ENCODE measurements at places on chromosomes 13 and 19.

DNA sequence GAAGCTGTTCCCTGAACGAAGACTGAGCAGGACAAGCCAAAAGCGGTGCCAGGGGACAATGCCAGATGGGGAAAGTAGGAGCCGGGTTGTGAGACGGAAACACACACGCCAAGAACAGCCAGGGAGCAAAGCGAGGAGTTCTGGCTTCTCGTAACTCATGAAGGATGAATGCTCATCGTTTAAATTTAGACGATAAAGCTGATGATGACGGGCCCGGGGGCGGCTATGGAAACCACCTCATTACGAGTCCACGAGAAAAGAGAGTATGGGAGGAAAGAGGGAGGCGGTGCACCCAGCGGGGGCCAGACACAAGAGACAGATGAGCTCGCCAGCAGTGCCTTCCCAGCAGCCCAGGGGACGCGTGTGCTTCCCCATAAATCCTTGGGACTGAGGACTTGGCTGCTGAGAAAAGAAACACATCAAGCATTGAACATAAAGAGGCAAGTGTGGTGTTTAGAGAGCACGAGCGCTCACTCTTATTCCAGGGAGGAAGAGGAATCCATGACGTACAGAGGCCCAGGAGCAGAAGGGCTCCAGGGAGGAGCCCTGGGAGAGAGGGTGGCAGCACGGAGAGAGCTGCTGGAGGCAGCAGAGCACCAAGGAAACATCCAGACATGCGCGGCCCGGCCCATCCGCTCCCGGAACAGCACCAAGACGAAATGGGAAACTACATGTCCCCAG, 70.7 kb downstream of the EPS15L1 start:
- no peak for DNase-seq

DNA sequence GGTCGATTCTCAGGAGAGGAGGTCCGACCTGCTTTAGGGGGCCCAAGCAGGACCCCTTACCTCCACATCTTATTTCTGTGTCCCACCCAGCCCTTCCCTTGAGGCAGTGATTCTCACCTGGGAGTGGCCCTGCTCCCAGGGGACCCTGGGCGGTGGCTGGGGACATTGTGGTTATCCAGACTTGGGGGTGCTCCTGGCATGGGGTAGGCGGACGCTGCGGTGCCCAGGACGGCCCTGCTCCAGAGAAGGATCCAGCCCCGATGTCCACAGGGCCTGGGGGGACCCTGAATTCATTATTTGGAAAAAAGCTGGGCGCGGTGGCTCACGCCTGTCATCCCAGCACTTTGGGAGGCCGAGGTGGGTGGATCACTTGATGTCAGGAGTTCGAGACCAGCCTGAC, 84.4 kb downstream of the GADD45B start:
- no peak for DNase-seq

GRCh38 chr19:16074488-16075365, 1.6 kb upstream of the TPM4 start:
- DNase-seq: no peak

GRCh38 chr19:7637374-7638256, 705 bp downstream of the STXBP2 start:
- DNase-seq: no peak

- DNase-seq: no peak
Measured at GRCh38 chr13:33058776-33059327, 42.6 kb downstream of the KL start.

GRCh38 chr19:17522988-17523872, 11.8 kb downstream of the PGLS start:
- no peak for DNase-seq

- no peak for DNase-seq
Measured at GRCh38 chr13:39107561-39107960, 69.3 kb downstream of the NHLRC3 start.

DNA sequence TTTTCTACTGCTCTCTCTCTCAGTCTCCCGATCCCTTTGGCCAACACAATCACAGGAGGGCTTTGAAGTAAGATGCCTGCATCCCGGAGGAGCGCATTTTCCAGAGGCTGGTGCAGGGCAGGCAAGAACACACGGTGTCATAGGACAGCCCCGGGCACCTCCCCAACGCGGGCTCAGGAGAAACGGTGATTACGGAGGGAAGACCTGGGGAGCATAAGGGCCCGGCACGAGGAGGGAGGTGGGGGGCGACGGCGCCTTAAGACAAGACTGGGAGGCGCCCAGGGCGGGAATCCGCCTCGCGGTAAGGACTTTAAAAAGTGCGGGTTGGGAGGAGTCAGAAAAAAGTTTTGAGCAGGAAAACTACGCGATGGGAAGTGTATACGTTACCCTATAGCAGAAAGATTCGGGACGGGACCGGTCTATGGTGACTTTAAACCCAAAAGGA, 18.7 kb upstream of the ZNF888 start:
- DNase-seq: peak; percentile 60

DNA sequence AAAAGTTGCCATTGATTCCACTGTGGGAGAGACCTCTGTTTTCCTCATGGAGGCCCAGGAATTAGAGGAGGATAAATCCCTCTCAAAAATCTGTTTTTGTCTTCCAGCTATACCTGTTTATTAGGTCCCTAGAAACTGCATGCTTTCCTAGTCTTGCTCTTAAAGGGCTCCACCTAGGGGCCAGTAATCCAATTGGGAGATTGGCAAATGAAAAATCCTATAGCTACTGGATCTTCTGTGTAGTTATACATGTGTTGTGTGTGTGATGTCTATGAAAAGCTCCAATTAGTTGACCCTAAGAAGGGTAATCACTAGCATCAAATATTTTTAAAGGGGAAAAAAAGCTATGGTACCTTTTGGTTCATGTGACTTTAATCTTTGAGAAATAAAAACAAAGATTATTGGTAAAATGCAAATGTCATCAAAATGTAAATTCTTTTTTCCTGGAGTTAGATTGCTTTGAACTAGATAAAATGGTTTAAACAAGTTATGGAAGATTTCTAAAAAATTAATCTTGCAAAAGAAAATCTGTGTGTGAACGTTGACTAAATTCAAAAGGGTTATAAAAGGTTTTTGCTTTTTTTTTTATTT, 63.4 kb upstream of the C1QTNF9B start:
- no peak for DNase-seq

GRCh38 chr13:95115525-95115924, 185.7 kb downstream of the ABCC4 start:
- no peak for DNase-seq

- DNase-seq: no peak
Measured at GRCh38 chr13:99344610-99345208, 37.5 kb upstream of the GPR183 start.

DNA sequence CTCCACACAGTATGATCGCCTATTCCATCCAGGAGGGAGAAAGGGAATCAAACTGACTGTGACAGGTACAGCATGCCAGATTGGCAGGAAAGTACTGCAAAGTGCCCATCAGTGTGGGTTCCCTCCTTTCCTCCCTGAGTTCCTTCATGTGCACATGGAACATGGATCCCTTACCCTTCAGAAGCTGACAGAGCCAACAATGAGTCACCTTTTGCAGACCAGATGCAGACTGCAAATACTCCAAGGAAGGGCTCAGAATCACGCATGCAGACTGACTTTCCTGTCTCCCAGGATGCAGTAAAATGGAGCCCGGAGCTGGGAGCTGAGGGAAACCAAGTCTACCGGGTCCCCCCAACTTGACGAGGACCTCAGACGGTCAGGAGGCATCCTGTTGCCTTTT, 41.8 kb downstream of the SACS start:
- DNase-seq: no peak

DNA sequence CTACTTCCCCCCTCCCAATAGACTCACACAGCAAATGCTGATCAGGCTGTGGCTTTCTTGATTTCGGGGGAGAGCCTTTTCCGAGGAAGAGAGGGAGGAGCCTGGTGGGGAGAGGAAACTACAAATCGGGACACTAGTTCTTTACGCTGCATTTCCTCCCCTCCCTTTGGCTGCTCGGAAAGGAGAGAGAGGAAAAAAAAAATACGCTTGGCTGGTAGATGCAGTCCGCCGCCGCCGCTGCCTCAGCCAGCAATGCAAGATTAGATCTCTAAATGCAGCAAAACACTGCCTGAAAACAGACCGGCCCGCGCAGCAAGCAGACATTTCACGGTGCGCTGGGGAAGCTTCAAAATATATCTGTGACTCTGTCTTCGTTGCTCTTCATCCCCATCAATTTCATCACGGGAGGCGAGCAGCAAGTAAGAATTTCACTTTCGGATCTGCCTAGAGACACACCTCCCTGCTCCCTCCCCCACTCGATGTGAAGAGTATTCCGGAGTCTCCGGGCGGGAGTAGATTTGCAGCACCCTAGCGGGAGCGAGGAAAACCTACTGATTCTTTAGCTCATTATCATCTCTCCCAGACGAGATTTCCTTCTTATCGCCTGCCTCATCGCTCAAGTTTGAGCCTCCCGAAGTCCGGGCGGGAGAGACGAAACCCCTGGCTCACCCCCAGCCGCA, at the start of gene PCDH17:
Gene PCDH17 (plus strand): TSS at position 149 of the 680 bp plus-strand sequence. CDS start 803 bp downstream, outside the sequence.
- DNase-seq: peak; percentile 79

GRCh38 chr19:38070573-38070972, 153.4 kb downstream of the DPF1 start:
- no peak for DNase-seq

DNA sequence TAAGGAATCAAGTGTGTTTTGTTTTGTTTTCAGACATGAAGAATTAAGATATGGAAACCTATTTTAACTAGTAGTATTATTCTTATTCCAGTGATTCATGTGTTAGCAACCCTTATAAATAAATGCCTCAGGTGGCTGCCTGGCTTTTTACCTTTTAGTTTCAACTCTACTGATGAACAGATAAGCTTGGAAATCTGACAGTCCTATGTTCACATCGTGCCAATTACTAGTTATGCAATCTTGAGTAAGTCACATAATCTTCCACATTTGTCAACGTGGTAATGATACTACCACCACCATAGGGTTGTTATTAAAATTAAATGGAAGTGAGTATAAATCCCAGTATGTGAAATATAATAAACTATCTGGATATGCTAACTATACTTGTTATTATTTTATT, 64.3 kb downstream of the TBC1D4 start:
- no peak for DNase-seq

GRCh38 chr13:21849323-21849722, 178.4 kb downstream of the FGF9 start:
- DNase-seq: no peak

DNA sequence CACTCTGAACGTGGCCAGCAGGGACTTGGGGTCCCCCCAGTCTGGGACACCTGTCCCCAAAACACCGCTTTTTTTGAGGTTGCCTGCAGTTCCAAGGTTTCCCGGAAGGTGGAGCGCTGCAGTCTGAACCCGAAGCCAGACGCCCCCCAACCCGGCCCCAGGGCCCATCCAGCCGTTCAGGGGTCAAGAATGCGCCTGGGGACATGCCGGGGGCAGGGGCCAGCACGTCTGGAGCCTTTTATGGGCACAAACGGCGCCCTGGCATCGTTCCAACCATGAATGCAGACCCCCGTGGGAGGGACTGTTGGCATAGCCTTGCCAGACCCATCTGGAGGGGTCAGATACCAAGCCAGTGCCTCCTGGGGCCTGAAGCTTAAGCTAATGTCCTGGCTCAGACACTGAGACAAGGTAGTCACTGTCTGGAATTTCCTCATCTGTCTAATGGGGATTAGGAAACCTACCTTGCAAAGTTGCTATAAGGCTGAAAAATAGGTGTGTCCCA, 6.9 kb downstream of the S1PR5 start:
- no peak for DNase-seq

DNA sequence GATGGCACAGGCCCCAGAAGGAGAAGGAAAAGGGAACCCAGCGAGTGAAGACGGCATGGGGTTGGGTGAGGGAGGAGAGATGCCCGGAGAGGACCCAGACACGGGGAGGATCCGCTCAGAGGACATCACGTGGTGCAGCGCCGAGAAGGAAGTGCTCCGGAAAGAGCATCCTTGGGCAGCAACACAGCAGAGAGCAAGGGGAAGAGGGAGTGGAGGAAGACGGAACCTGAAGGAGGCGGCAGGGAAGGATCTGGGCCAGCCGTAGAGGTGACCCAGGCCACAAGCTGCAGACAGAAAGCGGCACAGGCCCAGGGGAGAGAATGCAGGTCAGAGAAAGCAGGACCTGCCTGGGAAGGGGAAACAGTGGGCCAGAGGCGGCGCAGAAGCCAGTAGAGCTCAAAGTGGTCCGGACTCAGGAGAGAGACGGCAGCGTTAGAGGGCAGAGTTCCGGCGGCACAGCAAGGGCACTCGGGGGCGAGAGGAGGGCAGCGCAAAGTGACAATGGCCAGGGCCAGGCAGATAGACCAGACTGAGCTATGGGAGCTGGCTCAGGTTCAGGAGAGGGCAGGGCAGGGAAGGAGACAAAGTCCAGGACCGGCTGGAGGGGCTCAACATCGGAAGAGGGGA, 1.1 kb downstream of the PPP1R12C start:
- peak; percentile 71 for DNase-seq

DNA sequence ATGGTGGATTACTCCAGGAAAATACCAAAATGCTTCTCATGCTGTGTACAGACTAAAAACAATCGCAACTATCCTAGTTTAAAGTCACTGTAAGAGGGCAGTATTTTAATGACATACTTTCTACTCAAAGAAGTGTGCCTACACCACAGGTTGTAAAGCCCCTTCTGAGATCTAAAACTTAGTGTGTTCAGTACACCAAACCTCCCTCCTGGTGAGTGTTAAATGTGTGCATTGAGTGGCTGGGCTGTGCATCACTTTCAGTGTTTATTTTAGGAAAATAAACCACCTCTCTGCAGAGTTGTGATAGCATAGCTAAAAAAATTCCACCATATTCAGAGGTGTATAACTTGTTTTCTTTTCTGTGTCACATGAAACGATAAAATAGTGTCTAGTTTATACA, 263.7 kb downstream of the DACH1 start:
- no peak for DNase-seq

DNA sequence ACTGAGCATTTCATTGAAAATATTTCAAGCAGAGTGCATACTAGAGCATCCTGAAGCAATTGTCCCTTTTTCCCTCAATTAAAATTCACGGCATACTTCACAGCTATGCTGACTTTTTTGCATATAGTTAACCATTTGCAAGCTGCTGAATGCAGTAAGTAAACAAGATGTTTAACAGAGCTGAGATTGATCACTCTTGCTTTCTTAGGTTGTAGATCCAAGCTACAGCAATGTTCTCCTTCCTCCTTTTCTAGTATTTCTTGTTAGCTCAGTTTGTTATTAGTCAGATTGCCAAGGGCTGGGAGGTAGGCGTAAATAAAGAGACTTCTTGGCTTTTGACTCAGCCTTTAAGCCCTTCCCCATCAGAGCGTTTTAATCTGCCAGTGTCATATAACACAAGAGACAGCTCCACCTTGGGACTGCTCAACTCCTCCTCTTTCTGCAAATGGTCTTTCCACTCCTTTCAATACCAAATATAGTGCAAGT, at the start of gene SLITRK6:
Gene SLITRK6 (minus strand): TSS at position 323 of the 486 bp plus-strand sequence. CDS start 2,911 bp downstream, outside the sequence.
- DNase-seq: peak; percentile 51

DNA sequence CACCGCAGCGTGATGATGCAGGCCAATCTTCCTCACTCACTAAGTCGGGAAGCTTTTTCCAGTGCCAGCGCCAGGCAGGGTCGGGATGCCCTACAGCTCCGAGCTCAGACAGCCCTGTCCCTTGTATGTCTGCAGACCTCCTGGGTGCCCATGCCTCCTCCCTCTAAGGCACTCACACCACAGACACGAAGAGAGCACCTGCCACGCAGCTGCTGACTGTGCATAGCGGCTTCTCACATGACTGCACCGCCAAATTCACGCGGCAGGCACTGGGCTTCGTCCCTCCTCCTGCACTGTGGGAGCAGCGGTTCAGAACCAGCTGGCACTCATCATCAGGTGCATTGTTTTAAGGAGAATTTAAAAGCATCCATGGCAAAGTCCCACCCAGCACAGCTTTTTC, 88.1 kb downstream of the SLC7A1 start:
- no peak for DNase-seq

- DNase-seq: no peak
Measured at GRCh38 chr13:43608400-43609137, 178.2 kb downstream of the ENOX1 start.

GRCh38 chr13:27654059-27654458, 32.4 kb downstream of the POLR1D start:
- DNase-seq: no peak

GRCh38 chr13:97295283-97296182, 73.4 kb downstream of the MBNL2 start:
- DNase-seq: no peak

Data from right forelimb (tissue), 1 donor.